CD4-positive, alpha-beta T cell treated with Interferon alpha-2 for 1 hour (primary cell): ENCODE measurements at places on chromosomes 1 and 21.

DNA sequence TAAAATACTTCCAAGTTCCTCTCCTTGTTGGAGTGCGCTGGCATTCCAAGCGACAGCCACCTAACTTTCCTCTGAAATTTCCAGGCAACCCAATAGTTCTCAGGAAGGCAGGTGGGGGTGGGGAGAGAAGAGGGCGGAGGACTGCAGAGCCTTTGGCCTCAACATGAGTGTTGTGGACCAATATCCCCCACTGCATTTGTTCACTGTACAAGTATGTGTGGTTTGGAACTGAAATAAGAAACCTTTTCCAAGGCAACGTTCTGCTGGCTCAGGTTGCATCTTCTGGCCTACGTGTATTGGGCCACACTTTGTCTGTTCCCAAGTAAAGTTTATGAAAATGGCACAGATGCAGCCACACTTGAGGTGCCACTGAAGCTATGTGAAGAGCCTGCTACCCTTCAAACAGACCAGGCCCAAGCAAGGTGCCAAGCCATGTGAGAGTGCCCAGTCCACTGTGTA is 153.4 kb downstream of the DHRS3 start:
- no peak for DNase-seq

DNA sequence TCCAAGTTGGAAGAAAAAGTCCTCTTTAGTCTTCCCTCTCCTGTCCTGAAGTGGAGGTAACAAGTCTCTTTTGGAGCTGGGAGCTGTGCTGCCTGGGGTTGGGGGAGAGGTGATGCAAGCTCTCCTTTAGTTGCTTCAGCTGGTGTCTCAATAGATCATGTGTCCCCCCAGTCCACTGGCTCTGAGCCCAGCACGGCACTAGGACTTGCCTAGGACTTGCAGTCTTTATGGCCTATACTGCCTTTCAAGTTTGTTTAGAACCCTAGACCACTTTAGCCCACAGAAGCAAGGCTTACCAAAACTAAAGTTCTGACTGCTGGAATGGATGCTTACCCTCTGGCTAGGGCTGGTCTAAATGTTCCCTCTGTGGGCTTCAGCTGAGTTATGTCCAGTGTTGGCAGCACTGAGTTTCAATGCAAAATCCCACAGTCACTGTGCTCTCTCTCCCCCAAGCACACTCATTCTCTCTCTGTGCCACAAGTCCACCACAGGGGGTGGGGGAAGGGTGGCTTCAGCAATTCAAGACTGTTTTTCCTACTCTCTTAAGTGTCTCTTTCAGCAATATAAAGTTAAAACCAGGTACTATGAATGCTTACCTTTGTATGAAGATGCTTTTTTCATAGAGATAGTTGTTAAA is 185.0 kb downstream of the DNAH14 start:
- no peak for DNase-seq

GRCh38 chr1:108639899-108640560 is 20.9 kb downstream of the HENMT1 start:
- DNase-seq, result peak; percentile 59

DNA sequence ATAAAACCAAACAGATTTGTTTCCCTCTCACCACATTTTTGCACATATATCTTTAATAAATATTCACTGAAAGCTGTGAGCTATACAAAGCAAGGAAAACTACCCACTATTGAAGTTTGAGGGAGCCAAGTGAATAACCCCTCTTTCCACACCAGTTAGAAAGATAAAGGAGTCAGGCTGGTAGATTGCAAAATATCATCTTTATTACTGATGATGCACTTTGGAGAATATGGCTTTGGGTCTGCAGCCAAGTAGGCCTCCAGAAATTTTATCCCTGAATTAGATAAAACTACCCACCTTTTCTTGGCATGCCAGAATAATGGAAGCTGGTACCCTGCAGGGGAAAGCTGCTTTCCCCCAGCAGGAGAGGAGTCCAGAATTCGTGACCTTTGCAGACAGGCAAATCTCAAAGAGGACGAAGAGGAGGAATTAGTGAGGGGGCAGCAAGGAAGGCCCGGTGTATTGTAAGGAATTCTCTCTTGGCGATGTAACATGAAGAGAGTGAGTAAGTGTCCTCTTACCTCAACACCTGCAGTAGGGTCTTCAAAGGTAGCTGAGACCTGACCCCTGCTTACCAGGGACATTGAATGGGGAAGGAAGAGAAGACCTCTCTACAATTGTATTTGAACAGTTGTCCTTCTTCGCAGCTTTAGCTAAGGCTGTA is 84.7 kb downstream of the LRRC8D start:
- no peak for DNase-seq

DNA sequence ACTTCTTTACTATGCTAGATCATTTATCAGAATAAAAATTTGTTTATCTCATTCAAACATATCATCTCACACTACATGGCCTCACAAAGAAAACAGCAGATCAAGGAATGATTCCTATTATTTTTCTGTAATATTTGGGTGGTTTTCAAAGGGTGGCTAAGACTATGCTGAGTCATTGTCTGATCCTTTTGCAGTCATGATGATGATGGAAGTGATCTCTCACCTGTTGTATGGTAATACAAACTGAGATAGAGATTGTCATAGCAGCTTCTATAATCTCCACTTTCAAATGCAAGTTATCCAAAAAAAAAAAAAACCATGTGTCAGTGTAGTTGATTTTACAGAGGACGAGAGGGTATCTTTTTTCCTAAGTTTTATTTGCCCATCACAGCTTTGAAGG is 37.2 kb upstream of the GBP5 start:
- peak; percentile 33 for DNase-seq
